Activated CD4-positive, alpha-beta T cell treated with anti-CD3 and anti-CD28 coated beads, Interleukin-2, Interleukin-6, amounts not matched to agents 100 ng/mL and 50 ng/mL, durations not matched to agents 16 hours and 8 hours (primary cell): ENCODE measurements at places on chromosomes 1 and 21.

- DNase-seq = no peak
These were observed 14.9 kb upstream of the NPPB start for GRCh38 chr1:11873395-11874257.

- peak; percentile 91 for DNase-seq
These were observed 8.1 kb upstream of the INKA2 start for GRCh38 chr1:111747282-111747734.

DNA sequence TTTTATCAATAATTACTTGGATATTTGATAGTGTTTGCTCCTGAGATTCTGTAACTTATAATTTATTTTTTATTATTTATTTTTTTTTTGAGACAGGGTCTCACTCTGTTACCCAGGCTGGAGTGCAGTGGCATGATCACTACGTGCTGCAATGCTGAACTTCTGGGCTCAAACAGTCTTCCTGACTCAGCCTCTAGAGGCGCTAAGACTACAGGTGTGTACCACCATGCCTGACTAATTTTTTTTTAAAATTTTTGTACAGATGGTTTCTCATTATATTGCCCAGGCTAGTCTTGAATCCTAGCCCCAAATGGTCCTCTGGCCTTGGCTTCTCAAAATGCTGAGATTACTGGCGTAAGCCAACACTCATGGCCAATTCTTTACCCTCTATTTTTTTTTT, 845.5 kb upstream of the ADGRL4 start:
- DNase-seq = no peak

- no peak for DNase-seq
These were observed 328.2 kb downstream of the DISC1 start for GRCh38 chr1:231954751-231955150.

- no peak for DNase-seq
These were observed 20.6 kb upstream of the MRPS14 start for GRCh38 chr1:175043824-175044223.

DNA sequence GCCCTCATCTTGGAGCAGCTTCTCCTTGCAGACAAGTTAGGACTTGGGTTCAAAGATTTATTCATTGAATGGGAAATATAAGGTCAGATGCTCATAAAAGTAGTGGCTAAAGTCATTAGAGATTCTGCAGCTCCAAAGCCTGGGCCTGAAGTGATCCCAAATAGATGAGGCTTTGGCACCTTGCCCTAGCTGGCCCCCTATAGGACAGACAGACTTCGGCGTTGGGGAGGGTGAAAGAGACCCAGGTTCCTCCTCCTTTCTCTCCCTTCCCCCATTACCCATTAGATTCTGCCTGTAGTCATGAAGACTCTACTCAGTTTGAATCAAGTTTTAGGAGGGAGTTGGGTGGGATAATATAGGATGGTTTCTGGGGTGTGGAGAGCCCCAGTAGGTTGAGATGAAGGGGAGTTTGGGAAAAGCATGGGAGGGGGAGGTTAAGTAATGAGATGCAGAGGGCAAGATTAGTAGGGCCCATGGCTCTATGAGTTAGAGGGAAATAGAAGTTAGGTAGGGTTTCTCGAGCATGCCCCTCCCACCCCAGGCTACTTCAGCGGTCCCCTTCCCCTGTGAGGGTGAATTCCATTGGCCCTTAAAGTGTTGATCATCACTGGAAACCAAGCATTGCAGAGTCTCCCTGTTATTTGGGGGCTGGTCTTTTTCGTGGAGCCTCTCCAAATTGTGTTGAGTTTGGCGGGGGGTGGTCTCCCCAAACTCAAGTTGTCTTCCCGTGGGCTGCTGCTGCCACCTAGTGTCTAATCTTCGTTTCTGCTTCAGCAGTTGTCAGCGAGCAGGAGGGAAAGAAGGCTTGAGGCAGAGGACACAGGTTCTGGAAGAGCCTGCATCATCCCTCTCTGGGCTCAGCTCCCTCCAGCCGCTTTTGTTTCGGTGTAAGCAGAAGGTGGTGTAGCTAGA, 2.1 kb upstream of the AHDC1 start:
- peak; percentile 76 for DNase-seq

GRCh38 chr1:25784575-25785051, 15.4 kb upstream of the SELENON start:
- DNase-seq = no peak

DNA sequence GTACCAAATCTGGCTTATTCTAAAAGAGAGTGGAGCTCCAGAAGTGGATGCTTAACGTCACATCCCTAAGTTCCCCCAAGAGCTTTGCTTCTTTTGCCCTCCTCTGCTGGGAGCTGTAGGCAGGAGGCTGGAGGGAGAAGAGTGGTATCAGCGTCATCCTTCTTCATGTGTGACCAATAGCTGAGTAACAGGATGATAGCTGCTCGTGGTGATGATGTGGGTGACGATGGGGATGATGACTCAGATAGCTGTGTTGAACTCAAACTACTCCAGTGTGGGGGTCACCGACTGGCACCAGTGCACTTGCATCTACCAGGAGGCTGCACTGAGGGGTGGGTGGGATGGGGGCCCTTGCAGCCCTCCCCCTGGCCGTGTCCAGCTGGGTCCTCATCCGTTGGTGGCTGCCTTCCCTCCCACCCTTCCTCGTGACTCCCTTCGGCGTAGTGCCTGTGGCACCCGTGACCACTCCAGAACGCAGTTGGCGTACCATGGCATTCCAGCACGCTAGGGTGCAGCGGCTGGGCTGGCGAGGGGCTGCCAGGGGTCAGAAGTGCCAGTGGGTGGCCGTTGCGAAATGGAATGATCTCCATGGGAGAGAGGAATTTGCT, 1.1 kb downstream of the IGFN1 start:
- DNase-seq = peak; percentile 52

DNA sequence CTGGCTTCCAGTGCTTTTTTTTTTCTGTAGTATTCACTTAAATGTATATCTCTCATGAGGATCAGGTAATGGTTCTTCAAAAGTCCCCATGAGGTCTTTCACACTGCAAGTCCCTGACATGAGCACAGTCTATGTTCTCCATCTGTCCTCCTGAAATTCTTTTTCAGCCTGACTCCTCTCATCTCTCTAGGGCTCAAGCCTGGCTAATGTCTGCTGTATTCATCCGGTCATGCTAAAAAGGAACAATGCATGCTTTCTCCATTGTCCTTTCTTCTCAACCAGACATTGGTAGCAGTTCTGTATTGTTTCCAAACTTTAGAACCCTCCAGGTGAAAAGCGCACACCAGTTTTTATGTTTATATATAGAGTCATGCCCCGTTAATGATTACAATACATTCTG, 368.3 kb upstream of the OLFM3 start:
- no peak for DNase-seq

DNA sequence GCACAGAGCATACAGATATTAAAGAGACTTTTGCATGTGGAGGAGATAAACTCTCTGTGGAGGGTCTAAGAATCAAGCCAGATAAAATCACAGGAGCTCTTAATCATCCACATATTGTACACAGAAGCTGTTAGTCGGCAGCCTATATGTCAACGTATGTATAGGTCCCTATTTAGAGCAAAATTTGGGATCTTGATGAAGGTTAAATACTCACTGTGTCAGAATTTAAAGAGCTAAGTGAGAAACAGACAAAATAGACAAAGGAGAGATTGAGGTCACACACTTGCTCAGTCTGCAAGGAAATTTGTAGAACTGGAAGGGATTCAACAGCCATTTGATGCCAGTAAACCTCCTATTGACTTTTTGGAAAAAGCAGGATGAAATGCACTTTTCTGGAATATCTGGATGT, 4.1 kb upstream of the IRF2BP2 start:
- DNase-seq = no peak

GRCh38 chr1:244159646-244160045, 108.6 kb downstream of the ZBTB18 start:
- no peak for DNase-seq

- DNase-seq = no peak
These were observed 39.7 kb downstream of the BACE2 start for GRCh38 chr21:41207401-41208375.

- no peak for DNase-seq
These were observed 29.8 kb upstream of the GFI1 start for GRCh38 chr1:92516574-92516973.

DNA sequence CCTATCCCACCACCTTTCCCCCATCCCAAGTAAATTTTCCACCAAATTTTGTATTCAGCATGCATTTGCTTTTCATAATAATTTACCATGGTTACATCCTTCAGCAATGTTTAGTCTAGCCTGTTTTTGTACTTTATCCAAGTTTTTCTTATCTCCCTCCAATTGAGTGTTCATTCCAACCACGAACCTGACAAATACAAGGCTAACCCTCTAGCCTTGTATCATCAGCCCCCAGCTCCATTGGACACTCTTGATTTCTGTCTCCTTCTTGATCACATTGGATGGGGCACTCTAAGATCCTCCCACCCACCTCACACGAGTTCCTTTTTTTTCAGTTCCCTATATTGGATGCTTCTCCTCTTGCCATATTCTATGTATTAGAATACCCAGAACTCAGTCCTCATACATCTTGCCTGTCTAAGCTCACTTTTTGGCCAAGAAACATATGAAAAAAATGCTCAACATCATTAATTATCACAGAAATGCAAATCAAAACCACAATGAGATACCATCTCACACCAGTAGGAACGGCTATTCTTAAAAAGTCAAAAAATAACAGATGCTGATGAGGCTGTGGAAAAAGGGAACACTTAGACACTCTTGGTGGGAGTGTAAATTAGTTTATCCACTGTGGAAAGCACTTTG, 40.5 kb upstream of the SLC35F3 start:
- DNase-seq = no peak

DNA sequence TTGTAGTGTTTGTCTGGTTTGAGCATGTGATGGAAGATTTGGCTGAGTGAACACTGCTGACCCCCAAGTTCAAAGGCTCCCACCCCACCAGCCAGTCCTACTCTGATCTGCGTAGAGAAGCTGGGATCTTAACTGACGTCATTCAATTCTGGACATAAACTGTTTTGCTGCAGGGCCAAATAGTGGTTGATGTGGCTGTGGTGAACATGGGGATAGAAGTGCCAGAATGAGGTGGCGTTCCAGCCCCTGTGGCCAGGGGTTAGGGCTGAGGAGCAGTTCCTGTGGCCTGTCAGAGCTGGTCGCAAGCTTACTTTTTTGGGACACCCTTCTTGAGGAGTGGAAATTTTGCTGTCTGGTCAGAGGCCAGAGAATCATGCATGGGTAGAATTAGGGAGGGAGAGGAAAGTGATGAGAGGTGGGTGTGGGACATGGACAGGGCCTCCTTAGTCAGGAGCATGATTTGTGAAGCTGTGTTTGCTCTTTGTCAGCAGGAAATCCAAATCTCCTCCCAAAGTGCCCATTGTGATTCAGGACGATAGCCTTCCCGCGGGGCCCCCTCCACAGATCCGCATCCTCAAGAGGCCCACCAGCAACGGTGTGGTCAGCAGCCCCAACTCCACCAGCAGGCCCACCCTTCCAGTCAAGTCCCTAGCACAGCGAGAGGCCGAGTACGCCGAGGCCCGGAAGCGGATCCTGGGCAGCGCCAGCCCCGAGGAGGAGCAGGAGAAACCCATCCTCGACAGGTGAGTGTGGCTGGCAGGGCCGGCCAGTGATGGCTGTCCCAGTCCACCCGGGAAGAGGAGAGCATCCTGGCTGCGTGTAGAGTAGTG, 25.9 kb downstream of the SZRD1 start:
- DNase-seq = no peak

DNA sequence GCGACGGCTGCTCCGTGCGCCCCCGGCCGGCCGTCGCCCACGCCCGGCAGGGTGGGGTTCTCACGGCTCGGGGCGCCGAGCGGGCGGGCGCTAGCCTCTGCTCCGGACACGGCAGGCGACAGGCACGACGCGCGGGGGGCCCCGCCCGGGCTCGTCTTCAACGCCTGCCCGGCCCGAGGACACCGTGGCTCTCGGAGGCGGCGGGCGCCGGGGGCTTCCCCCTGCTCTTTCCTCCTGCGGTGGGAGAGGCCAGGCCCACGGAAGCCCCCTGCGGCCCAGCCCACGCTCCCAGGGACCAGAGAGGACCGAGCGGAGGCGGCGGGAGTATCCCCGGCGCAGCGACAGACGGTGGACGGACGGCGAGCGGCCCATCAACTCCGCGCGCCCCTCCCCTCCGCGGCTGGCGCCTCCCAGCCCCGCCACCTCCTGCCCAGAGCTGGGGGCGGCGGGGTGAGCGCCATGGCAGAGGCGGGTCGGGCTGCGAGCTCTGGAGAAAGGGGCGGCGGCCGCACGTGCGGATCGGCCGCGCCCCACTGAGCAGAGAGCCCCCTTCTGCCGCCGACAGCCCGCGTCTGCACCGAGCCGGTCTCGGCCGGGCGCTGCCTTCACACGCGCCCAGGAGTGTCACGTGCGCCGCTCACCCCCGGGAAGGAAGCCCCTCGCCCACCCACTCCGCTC, at the start of the genes SHE and TDRD10:
SHE (minus strand) TSS at position 347 of the 678 bp plus-strand sequence. CDS start 386 bp downstream, outside the sequence.
TDRD10 (plus strand) TSS at position 154 of the 678 bp plus-strand sequence. CDS start 4,685 bp downstream, outside the sequence.
- DNase-seq = no peak

GRCh38 chr1:192866241-192866868, 57.5 kb downstream of the RGS2 start:
- DNase-seq = no peak

GRCh38 chr1:97243973-97244560, 522.5 kb downstream of the PTBP2 start:
- no peak for DNase-seq

GRCh38 chr1:226408285-226409184, 642 bp upstream of the PARP1 start:
- no peak for DNase-seq

GRCh38 chr1:30472009-30472408, 251.4 kb downstream of the MATN1 start:
- no peak for DNase-seq

GRCh38 chr1:47224676-47225399, 7.2 kb downstream of the TAL1 start:
- DNase-seq = no peak

- no peak for DNase-seq
These were observed 13.9 kb upstream of the MTARC1 start for GRCh38 chr1:220772846-220773245.

DNA sequence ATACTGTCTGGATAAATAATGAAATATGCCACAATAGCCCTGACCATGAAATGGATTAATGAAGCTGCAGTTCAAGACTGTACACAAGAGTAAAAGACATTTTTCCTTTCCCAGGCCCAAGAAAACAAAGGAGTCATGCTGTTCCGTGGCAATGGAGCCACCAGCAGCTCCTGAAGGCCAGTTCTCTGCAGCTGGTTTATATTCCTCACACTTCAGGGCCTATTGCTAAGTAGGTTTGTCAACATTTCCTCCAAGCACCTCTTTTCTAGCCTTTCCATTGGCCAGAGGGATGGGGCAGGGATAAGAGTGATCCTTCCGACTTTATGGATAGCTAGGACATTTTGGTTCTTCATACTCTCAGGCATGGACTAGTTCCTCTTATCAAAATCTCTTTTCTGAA, 24.2 kb upstream of the RGL1 start:
- no peak for DNase-seq

GRCh38 chr1:175191659-175192058, 917 bp downstream of the KIAA0040 start:
- peak; percentile 50 for DNase-seq

DNA sequence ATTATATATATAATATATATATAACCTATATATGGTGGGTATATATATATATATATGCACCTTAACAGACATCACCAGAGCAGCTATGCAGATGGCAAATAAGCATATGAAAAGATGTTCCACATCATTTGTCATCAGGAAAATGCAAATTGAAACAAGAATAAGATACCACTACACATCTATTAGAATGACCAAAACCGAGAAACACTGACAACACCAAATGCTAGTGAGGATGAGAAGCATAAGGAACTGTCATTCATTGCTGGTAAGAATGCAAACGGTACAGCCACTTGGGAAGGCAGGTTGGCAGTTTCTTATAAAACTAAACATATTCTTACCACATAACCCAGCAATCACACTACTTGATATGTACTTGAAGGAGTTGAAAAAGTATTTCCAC, 219.8 kb upstream of the PRMT6 start:
- no peak for DNase-seq
